ENCODE measurements at places on chromosomes 5 and 9.

DNA sequence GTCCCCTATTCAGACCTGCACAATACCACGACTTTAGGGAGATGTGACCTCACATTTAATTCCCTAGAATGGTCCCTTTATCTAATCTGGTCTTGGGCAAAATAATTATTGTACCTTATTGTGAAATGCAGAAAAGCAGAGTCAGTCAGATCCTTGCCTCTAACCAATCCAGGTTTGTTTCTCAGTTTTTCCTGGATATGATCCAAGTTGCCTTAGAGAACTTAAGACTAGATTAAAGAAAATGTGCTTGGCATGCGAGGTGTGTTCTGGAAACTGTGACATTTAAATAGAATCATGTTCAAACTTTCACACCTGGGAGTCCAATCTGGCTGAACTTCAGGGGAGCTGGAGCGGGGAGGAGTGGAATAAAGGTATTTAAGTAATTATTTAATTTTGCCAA lies 696.2 kb downstream of the DNAH5 start:
- no peak for DNase-seq

DNA sequence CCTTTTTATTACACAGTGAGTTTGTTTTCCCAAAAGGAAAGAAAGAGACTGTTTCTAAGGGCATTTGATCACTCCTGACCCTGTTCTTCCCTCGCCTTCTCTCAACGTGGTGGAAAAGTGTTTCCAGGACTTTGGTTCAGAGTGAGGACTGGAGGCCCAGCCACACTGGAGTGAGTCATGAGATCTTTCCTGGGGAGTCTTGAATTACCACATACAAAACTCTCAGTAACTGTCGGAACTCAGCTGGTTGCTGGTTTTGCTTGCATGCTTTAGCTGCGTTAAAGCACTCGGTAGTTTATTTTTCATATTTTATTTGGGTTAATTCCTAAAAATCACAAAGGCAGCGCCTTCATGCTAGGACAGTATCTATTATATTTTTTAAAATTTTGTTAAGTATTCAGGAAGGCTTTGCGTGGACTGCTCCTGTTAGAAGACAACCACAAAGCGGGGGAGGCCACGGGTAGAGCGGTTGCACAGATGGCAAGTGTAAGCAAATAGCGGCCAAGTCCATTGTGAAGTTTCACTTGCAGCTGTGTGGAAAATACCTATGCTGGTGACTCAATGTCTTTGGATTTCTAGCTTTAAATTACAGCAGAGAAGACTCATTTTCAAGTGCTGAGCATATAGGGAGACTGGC lies 77.7 kb downstream of the ARSB start:
- DNase-seq, result peak; percentile 32

GRCh38 chr5:31481531-31482165 lies 50.2 kb downstream of the DROSHA start:
- DNase-seq, result no peak

GRCh38 chr9:96189995-96190394 lies 112.0 kb downstream of the HSD17B3 start:
- no peak for DNase-seq

- no peak for DNase-seq
Measured at GRCh38 chr5:371811-372555, 50.5 kb downstream of the AHRR start.

DNA sequence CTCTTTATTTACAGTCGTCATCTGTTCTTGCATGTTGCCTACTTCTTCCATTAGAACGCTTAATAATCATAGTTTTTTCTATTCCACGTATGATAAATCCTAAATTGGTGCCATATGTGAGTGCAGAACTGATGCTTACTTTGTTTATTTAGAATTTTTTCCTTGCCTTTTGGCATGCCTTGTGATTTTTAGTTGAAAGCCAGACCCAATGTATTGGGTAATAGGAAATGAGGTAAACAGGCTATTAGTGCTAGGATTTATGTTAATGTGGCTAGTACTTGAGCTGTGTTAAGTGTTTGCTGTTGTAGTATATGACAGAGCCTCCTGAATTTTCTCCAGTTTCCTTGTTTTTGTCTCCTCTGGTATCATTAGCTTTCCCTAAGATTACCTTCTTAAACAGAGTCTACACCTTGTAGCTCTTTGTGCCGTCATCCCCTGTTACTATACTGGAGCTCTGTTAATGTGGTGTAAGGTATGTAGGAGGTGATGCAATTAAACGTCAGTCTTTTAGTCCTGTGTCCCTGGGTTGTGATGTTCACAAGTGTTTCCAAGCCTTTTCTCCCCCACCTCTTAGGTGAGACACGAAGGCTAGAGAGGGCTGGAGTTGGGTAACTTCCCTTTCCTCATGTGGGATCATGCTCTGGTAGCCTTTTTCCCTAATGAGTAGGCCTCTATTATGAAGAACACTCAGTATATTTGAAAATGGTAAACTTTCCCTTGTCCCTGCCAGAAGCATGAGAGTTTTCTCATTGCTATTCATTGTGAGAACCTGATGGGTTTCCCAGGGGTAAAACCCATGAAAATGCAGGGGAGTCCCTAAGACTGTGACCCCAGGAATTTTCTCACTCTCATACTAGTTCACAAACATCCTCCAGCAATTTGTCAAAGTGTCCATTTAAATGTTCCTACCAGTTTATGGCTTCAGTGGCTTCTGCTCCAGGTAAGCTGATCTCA lies 21.2 kb downstream of the SPATA31D3 start:
- no peak for DNase-seq

- no peak for DNase-seq
Measured at GRCh38 chr9:124779368-124780059, 2.6 kb downstream of the OLFML2A start.

DNA sequence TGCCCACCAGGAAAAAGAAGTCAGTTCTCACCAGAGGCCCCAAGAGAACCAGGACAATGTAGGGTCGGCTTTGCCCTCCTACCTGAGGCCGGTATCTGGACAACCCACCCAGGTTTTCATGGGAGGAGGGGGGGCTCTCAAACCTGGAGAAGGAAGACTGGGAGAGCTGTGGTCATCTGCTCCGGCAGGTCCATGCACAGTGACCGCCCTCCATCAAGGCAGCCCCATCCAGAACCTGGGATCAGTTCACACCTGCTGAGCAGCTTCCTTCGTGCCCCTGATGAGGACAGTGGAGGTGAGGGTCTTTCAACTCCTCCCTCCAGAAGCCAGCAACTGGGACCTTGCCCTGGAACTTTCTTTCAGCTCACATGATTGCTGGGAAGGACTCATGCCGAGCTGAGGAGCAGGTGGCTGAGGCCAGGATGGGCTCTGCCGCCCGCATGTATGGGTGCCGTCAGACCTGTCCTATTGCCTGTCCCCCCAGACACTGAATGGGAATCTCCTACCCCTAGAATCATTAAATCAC lies 20.8 kb upstream of the FIBCD1 start:
- no peak for DNase-seq

DNA sequence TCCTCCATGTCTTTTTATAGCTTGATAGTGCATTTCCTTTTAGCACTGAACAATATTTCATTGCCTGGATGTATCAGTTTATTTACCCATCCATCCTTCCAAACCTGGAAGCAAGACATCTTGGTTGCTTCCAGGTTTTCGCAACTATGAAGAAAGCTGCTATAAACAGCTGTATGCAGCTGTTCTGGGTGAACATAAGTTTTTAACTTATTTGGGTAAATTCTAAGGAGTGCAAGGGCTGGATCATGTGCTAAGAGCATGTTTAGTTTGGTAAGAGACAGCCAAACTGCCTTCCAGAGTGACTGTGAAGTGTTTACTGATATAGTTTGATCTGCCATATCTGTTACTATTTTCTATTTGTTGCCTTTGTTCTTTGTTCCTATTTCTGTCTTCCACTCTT lies 58.5 kb downstream of the CSF2 start:
- no peak for DNase-seq

GRCh38 chr5:58284886-58285285 lies 175.0 kb downstream of the PLK2 start:
- no peak for DNase-seq

DNA sequence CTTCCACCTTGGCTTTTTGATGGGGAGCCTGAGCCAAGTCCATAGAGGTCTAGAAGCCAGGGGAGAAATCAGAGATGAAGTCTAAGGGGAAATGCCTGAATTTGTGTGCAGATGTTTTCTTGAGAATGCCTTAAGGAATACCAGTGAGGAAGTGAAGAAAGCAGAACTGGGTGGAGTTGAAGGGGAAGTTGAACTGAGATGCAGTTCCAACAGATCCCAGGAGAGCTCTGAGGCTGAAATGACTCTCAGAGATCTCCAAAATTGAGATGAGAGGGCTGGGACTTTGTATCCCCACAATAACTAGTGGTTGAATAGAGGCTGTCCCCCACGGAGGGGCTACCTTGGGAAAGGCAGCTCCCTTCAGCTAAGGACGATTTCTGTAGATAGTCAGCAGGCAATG lies 197.1 kb downstream of the ZNF462 start:
- DNase-seq, result no peak

- no peak for DNase-seq
Measured at GRCh38 chr9:23232831-23233230, 593.2 kb downstream of the ELAVL2 start.

DNA sequence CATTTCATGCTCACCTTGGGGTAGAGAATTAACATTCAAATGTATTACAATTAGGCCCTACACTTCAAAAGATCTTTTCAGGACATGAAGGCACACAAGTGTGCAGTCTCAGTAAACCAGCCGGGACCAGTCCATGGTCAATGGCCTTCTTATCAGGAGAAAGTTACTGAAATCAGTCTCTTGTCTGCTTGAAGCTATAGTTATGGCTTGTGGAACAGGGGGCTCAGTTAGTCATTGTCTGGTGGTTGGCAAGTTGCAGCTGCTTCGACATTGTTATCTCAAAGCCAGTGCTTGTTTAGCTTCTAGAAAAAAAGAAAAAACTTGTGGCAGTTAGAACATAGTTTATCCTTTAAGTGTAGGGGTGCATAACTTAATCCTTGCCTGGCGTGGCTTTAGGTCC lies 213.1 kb upstream of the ACO1 start:
- DNase-seq, result no peak

DNA sequence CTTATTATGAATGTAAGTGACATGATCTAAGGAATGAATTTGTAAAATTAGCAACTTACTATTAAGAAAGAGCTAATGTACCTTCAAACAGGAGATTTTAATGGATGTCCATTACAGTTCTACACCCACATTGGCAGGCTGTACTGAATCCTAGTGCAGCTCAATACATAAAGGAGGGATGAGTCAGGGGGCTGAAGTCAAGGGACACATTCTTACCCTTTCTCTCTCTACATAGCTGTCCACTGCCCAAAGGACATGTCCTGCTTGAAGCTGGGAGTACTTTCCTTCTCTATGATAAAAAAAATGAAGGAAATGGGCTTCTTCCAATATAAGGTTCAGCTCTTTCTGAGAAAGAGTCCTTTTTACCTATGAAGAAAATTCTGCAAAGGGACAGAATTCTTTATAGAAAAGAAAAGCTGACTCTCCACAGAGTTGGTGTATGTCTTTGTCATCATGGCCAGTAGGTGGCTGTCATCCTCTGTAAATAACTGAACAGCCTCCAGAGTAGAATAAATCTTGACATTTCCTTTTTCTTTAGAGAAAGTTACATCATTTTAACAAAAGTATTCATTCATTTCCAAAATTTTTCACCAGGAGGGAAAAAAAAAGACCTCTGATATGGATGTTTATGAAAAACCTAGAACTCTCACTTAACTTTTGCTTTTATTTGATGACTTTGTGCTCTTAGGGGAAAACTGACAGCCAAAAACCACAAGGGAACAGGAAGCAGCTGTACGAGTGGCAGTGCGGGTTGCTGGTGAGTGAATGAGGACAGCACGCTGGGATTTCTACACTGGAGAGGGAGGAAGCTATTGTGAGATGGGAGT lies 13.1 kb upstream of the IFNA14 start:
- peak; percentile 24 for DNase-seq

GRCh38 chr9:109708451-109708945 lies 71.5 kb upstream of the PALM2AKAP2 start:
- DNase-seq, result no peak
